Bronchial epithelial cell (primary cell): ENCODE measurements at places on chromosomes 6 and 20. TPM values are rescaled to one million over a fixed set of nuclear protein-coding genes. Genes with fewer than 3 reads are reported as not detected.

SALL4 gene
- 0.13 and 0.26 TPM in 2 replicates for total RNA-seq

RBM12 gene
- total RNA-seq = 40.0 and 51.2 TPM in 2 replicates

VGLL2 gene
- not detected in 2 replicates for total RNA-seq

ABHD16B gene
- not detected in 2 replicates for total RNA-seq

OSER1 gene
- 31.9 and 53.2 TPM in 2 replicates for total RNA-seq

- DNase-seq = no peak
These were observed 414.6 kb downstream of the CDH26 start for GRCh38 chr20:60372822-60373221.

- no peak for DNase-seq
These were observed 79.0 kb upstream of the FAM184A start for GRCh38 chr6:119157506-119157815.

DNA sequence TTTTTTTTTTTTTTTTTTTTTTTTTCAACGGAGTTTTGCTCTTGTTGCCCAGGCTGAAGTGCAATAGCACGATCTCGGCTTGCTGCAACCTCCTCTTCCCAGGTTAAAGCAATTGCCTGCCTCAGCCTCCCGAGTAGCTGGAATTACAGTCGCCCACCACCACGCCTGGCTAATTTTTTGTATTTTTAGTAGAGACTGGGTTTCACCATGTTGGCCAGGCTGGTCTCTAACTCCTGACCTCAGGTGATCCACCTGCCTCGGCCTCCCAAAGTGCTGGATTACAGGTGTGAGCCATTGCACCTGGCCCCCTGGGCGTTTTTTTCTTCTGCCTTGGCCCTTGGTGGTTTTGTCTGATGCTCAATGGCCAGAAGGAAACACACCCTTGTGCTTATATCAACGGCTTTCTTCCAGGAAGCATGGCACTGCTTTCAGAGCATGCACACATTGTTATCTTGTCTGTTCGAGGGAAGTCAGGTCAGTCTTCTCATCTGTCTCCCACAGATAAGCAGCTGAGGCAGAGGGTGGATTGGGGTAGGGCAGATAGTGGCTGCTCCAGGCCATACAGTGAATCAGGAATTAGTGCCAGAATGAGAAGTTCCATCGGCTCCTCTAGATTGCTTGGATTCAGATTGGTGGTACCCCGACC, 203.1 kb downstream of the TSHZ2 start:
- no peak for DNase-seq

GRCh38 chr20:905396-905961, 10.7 kb downstream of the ANGPT4 start:
- no peak for DNase-seq

DNA sequence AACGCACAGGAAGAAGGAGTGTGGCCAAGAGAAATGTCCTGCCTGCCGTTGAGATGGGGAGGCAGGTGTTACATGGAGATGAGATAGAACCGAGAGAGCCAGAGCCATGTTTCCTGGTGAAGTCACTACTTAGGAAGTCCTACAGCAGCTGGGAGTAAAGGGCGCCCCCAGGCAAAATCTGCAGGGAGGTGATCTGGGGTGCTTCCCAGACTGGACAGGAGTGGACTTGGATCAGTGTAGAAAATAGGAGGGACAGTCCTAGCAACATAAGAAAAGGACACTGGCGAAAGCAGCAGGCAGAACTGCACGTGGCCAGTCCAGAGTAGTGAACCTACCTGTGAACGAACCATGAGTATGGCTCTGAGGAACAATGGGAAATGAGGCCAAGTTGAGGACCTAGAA, 85.3 kb downstream of the CD164 start:
- DNase-seq = no peak

DNA sequence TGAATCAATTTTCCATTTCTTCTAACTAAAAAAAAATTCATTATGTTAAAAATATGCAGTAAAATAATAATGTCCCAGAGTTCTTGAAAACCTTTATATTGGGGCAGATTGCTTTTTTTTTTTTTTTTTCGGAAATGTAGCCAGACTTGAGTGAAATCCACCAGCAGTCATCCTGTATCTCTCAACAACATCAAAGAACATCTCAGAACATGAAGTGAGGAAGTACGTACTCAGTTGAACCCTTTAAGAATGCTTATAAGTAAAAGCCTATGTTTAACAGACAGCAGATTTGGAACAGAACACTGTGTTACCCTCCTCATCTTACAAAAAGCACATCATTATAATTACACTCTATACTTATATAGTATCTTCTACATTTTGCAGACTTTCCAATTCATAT, 51.0 kb upstream of the SUPT3H start:
- no peak for DNase-seq

DNA sequence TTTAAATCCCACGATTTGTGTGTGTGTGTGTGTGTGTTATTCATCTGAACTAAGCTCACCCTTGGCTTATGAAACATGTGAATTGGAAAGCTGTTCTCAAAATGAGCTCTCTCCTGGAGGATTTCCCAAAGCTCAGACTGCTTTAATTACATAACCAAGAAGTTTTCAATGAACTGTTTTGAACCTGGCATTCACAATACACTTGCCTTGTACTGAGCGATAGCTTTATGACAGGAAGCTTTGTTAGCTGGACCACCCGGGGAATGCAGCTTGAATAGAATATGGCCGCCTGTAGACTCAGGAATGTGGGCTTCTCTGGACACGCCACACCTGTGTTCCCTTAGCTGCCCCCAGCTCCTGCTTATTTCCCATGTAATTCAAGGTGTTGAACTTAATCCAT, 71.4 kb upstream of the PREP start:
- no peak for DNase-seq

DNA sequence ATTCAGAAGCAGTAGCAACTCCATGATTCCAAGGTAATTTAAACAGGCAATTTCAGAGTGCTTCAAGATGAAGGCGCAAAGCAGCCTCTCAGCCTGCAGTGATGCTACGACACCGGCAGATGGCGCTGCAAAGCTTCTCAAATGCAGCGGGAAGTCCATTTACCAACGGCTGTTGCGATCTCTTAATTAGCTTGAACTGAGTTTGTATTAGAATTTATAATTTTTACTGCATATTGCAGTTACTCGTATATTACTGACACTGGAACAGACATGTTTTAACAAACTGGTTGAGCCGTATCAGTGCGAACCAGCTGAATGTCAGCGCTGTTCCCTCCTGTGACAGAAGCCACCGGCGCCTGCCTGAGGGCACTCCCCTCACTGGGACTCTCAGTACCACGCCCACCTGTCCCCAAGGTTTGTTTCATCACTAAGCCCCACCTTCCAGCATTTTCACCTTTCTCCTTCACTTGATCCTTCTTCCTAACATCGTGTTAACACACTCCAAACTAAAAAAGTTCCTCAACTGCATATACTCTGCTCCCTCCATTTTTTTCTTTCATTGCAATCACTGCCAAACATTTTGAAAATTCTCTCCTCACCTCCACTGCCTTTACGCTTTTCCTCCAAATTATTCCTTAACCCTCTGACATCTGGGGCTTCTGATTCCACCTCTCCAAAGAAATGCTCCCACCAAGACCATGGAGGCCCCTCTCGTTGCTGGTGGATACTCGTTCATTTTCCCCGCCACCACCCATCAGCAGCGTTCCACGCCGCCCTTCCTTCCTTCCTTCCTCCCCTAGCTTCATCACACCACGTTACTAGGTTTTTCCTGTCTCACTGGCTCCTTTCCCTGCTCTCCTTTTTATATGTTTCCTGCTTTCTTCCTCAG, 14.5 kb downstream of the GNL1 start:
- DNase-seq = peak; percentile 83

DNA sequence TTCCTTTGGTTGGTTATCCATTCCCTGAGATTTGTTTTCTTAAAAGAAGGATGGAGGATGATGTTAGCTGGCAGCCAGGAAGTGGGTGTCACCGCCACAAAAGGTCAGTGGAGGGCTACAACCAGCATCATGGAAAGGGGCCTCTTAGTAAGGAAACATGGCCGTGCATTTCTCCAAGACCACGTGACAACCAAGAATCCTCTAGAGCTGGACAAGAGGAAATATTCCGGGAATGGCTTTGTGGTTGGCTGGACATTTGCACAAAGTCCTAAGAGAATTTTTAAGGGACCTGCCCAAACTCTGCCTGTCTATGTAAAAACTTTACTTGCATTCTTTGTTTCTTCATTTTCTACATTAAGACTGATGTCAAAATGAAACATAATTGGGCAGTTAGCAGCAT, 399.9 kb upstream of the MARCKS start:
- no peak for DNase-seq

GRCh38 chr6:162260027-162260426, 467.5 kb downstream of the PRKN start:
- no peak for DNase-seq

DNA sequence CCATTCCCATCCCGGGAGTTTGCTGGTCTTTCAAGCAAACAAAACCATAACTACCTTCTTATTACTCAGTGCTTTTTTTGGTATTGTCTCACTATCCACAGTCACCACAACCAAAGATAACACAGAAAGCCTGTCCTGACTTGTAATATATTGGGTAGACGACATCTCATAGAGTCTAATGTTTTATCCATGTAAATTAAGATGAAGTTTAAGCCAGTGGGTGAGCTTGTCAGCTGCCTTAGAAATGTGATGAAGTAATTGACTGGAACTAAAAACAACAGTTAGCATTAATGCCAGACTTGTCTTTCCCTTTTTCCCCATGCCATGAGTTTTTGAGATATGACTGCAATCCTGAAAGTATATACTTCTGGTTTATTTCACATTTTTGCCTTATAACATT, 282.7 kb upstream of the PRDM1 start:
- DNase-seq = peak; percentile 98

- DNase-seq = no peak
These were observed 19.4 kb downstream of the DSTN start for GRCh38 chr20:17589161-17589834.

GRCh38 chr6:24910331-24910960, 25.3 kb downstream of the RIPOR2 start:
- peak; percentile 2 for DNase-seq
